Upper lobe of right lung (tissue), 1 donor: ENCODE measurements at places on chromosomes 7 and 10.

GRCh38 chr7:56009695-56010094 is 41.5 kb downstream of the PSPH start:
- DNase-seq, result no peak
- H3K36me3 ChIP-seq, result peaks cover 11% of the 10 kb centered on the region
- no peaks in the 10 kb centered on the region for H3K4me1 ChIP-seq
- no peak overlapping the region for H3K27ac ChIP-seq
- H3K27me3 ChIP-seq, result no peaks in the 10 kb centered on the region

DNA sequence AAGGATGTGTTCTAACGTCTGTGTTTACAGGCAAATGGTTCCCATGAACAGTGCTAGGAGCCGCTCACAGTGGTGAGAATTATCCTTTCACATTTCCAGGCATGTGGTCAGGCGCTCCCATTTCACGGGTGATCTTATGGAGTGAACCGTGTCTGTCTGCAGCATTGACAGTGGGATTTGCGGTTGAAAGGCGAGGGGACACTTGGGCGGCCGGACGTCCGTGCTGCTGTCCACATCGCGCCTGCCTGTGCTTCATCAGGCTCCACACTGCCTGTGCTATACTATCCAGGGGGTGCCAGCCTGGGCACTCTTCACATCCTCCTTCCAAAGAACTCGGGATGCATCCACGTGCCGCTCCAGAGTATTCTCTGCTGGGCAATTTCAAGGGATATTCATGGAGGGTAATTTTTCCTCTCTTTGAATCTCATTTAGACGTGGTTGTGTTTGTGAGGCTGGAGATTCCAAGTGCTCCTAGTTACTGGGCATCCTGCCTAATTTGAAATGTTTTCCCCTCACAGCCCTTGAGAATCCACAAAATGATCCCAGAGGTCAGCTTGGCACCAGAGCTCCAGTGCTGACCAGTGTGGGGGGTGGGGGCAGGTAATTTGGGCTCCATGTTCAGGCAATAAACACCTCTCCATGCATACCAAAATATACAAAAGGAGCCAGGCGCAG is 61.9 kb upstream of the EBF3 start:
- no peak overlapping the region for H3K4me3 ChIP-seq
- no peaks in the 10 kb centered on the region for H3K4me1 ChIP-seq
- H3K27me3 ChIP-seq, result no peaks in the 10 kb centered on the region
- no peak for DNase-seq

GRCh38 chr7:38242814-38243213 is 30.6 kb downstream of the TARP start:
- H3K4me1 ChIP-seq, result no peaks in the 10 kb centered on the region
- no peak overlapping the region for H3K27ac ChIP-seq
- H3K4me3 ChIP-seq, result no peak overlapping the region
- DNase-seq, result no peak
- H3K27me3 ChIP-seq, result no peaks in the 10 kb centered on the region

DNA sequence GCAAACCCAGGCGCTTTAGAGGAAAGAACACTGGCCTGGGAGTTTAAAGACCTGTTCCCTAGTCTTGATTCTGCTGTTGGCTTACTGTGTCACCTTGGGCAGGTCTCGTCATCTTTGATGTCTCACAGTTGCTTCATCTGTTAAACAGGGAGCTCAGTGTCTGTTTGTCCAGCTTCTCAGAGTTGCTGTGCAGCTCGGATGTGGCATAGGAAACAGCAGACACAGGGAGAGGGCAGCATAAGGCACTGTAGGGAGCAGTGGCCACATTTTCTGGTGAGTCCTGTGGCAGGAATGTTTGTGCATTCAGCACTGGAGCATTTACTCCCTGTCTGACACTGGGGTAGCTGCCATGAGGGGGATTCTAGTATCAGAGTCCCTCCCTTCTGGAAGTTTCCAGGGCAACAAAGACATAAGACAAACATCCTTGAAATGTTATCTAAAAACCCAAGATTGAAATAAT is 2.0 kb downstream of the REPIN1 start:
- peaks cover 41% of the 10 kb centered on the region for H3K36me3 ChIP-seq
- no peak overlapping the region for H3K4me3 ChIP-seq
- H3K27ac ChIP-seq, result peak overlapping the region; percentile 11
- H3K27me3 ChIP-seq, result no peaks in the 10 kb centered on the region
- peaks cover 34% of the 10 kb centered on the region for H3K4me1 ChIP-seq

- H3K27ac ChIP-seq, result no peak overlapping the region
- H3K36me3 ChIP-seq, result no peaks in the 10 kb centered on the region
- no peak overlapping the region for H3K4me3 ChIP-seq
- H3K27me3 ChIP-seq, result peaks cover 5% of the 10 kb centered on the region
- peaks cover 5% of the 10 kb centered on the region for H3K4me1 ChIP-seq
Observed at GRCh38 chr7:101605611-101606497, 23.2 kb downstream of the MYL10 start.

- H3K36me3 ChIP-seq, result no peaks in the 10 kb centered on the region
- no peaks in the 10 kb centered on the region for H3K27me3 ChIP-seq
- peaks cover 16% of the 10 kb centered on the region for H3K4me1 ChIP-seq
Observed at GRCh38 chr7:17144322-17144721, 154.1 kb upstream of the AHR start.

DNA sequence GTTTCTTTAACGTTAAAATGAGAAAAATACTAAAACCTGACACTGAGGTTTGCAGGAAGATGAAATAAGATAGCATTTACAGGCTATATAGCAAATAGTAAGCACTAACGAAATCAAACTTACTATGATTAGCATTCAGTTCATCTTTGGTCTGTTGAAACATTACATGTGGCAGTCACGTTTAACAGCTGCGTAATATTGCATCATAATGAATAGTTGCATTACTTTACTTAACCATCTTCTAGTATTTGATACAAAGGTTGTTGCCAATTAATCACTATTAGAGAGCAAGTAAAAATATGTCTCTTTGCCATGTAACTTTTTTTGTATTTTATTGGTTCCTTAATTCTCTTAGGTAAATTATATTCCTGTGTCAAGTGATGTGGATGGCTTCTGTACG is 131.8 kb upstream of the GHITM start:
- H3K27me3 ChIP-seq, result no peaks in the 10 kb centered on the region
- no peak for DNase-seq
- no peaks in the 10 kb centered on the region for H3K4me1 ChIP-seq
- no peak overlapping the region for H3K27ac ChIP-seq

- H3K36me3 ChIP-seq, result no peaks in the 10 kb centered on the region
- H3K27ac ChIP-seq, result no peak within 1 kb of the TSS
Observed at GRCh38 chr7:88759230-88760135, at the start of gene ZNF804B. ZNF804B (plus strand) TSS chr7:88759700; CDS start chr7:88759977, 277 bp downstream.

DNA sequence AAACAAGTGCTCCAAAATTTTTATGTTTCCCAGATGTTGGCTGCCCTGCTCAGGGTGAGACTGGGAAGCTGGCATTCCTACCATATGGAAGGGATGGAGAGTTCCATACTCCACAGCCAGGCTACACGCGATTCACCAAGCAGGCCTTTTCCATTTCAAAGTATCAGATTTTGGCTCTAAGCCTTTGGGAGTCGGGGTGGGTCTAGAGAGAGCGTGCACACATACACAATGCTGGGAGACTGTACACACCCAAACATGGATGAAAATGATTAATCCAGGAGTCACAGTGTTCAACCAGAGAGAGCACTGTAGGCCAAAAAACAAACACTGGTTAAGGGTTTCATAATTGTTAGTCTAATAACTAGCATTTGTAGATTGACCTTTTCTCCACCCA is 295.0 kb downstream of the BICC1 start:
- no peak for DNase-seq
- no peaks in the 10 kb centered on the region for H3K27me3 ChIP-seq
- no peak overlapping the region for H3K27ac ChIP-seq

- no peak for DNase-seq
- H3K27ac ChIP-seq, result no peak overlapping the region
- H3K27me3 ChIP-seq, result no peaks in the 10 kb centered on the region
Observed at GRCh38 chr7:66296001-66296521, 90.9 kb downstream of the TPST1 start.

DNA sequence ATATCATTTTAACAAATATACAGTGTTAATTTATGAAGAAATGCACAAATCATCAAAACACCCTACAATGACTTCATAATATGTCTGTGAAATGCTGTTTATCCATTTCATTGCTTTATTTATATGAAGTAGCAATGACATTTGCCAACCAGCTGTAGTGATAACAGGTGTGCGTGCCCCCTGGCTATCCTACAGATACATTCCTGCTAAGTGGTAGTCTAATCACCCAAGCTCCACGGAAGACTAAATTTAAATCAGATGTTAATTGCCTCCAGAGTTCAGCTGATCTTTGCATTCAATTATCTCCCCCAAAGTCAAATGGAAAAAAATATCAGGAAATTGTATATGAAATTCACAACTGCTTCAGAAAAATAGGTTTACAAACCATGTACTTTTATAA is 1164.2 kb upstream of the LRRN3 start:
- H3K27ac ChIP-seq, result no peak overlapping the region
- H3K4me1 ChIP-seq, result no peaks in the 10 kb centered on the region
- no peak overlapping the region for H3K4me3 ChIP-seq

GRCh38 chr7:76358011-76358480 is 745 bp downstream of the YWHAG start:
- peaks cover 8% of the 10 kb centered on the region for H3K36me3 ChIP-seq
- no peaks in the 10 kb centered on the region for H3K27me3 ChIP-seq
- H3K27ac ChIP-seq, result peak overlapping the region; percentile 98
- H3K4me3 ChIP-seq, result peak overlapping the region; percentile 98
- peak; percentile 88 for DNase-seq

DNA sequence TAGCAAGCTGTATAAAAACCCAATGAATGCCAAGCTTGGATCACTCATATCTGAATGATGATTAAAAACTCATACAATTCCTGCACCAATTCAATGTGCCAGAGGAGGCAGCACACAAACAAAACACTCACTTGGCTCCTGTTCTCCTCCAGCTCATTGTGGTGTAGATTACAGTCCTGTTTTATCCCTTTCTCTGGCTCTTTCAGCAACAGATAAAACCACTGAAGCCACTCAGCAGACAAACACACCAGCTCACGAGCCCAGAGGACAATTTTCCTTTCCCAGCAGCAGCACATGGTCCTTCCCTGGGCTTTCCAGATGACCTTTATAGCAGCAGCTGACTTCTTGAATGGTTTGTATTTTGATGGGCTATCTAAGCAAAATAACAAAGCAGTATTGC is 107.3 kb upstream of the STARD3NL start:
- no peaks in the 10 kb centered on the region for H3K36me3 ChIP-seq
- no peaks in the 10 kb centered on the region for H3K4me1 ChIP-seq
- no peak overlapping the region for H3K4me3 ChIP-seq
- no peak for DNase-seq

DNA sequence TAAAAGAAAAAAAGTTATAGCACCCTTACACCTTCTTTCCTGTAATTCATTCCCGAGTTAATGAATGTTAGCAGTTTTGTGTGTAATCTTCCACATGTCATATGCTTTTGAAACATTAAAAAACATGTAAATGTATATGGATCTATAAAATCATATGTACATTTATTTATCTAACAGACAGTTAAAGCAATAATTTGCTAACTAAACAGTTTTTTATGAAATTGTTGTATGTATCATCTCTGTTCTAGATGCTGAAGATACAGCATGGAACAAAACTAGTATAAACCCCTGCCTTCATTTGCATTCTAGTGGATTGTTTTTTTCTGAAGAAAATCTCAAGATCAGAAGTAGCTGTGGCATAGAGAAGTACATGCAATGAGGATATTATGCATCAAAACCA is 165.0 kb downstream of the POU6F2 start:
- H3K4me3 ChIP-seq, result no peak overlapping the region
- H3K36me3 ChIP-seq, result no peaks in the 10 kb centered on the region
- no peaks in the 10 kb centered on the region for H3K4me1 ChIP-seq

DNA sequence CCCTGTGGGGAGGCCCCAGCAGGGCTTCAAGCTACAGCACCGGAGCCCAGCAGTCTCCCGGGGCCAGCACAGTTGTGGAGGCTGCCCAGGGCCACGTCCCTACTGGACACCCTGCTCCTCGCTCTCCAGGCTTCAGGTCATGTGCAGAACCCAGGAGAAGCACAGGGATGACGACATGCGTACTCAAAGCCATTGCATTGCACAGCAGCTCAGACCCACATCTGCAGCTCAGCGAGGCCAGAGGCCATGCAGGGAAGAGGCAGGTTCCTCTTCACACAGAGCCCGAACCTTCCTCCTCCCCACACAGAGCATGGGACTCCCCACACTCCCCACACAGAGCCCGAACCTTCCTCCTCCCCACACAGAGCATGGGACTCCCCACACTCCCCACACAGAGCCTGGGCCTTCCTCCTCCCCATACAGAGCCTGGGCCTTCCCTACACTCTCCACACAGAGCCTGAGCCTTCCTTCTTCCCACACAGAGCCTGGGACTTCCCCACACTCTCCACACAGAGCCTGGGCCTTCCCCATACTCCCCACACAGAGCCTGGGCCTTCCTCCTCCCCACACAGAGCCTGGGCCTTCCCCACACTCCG is 12.3 kb downstream of the CFAP46 start:
- DNase-seq, result peak; percentile 69
- no peaks in the 10 kb centered on the region for H3K36me3 ChIP-seq
- no peaks in the 10 kb centered on the region for H3K27me3 ChIP-seq
- H3K4me3 ChIP-seq, result no peak overlapping the region
- no peak overlapping the region for H3K27ac ChIP-seq
- H3K4me1 ChIP-seq, result no peaks in the 10 kb centered on the region

DNA sequence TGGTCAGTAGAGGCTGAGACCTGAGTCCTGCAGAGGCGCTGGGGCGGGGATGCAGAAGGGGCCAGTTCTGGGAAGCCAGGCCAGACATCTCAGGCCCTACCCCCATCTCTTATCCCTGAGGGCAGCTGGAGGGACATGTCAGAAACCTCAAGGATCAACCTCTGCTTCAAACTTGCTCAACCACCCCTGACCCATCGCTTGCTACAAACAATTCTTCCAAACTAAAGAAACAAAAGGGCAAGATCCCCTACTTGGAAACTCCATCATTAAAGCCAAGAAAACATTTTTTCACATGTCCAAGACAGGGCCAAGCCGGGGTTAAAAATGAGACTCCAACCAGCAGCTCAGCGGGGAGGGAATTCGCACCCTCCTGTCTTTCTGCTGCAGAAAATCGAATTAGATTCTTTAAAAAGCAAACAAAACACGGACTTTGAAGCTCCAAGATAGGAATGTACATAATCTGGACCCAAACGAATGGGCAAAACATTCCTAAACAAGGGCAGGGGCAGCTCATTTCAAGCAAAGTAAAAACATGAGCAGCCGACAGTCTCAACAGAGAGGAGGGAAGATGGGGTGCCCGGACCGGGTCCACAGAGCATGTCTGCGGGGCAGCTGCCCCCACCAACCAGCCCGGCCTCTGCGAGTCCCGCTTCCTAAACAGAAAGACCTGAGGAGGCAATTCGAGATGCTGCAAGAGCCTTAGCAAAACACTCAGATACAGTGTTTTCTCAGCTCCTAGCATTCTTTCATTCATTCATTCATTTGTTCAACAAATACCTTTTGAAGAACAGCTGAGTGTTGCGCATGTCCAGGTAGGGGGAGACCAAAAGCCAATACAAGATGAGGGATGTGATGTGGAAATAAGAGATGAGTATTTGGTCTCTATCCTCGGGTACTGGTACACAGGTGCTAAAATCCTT is 44.8 kb downstream of the CHST15 start:
- no peaks in the 10 kb centered on the region for H3K27me3 ChIP-seq
- H3K4me1 ChIP-seq, result peaks cover 11% of the 10 kb centered on the region
- H3K27ac ChIP-seq, result no peak overlapping the region
- no peak overlapping the region for H3K4me3 ChIP-seq
- DNase-seq, result no peak
